ENCODE measurements at places on chromosomes 2 and 18.

GRCh38 chr2:43388371-43388770 is 162.0 kb upstream of the ZFP36L2 start:
- DNase-seq = no peak

GRCh38 chr2:43157506-43158246 is 68.7 kb downstream of the ZFP36L2 start:
- no peak for DNase-seq

DNA sequence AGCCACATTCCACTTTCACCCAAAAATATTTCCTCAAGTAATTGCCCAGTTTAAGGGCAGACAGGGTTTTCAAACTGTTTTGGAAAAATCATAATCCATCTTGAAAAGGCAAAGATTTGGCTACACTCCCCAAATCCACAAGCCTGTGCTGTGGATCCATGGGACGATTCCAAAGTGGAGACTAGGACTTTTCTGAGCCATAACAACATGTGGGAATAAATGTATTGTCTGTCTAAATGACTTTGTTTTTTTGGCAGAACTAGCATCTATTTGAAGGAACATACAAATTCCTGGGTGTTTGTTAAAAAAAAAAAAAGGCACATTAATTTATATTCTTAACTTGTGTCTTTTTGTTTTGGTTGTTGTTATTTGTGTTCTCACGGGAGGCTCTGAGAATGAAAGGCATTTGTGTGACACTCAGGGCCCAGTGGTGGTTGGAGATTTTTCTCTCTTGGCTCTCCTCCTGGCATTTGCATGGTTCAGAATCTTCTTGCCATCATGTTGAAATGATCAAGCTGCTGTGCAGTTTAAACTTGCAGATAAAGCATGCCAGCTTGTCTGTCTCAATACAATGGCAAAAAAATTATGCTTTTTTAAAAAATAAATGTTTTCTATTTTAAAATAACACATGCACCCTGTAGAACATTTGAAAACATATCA is 277.4 kb downstream of the EN1 start:
- DNase-seq = no peak

GRCh38 chr2:75559680-75560021 is 1.1 kb downstream of the EVA1A start:
- no peak for DNase-seq

DNA sequence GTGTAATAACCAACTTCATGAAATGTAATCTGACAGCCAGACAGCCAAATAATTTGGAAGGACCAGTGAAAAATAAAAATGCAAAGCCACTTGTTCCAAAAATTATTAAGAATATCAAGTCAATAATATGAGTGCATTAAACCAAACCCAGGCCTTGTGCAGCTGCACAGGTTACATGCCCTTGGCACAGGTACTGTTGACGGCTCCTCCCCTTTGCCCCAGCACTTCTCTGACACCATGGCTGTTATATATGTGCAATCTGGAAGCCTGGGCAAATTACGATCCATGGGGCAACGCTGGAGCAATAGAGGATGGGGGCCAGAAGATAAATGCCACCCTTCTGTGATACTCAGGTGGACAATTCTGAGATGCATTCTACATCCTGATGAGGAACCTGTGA is 68.9 kb downstream of the METTL4 start:
- DNase-seq = no peak

GRCh38 chr2:43939695-43940256 is 56.0 kb downstream of the LRPPRC start:
- DNase-seq = no peak

DNA sequence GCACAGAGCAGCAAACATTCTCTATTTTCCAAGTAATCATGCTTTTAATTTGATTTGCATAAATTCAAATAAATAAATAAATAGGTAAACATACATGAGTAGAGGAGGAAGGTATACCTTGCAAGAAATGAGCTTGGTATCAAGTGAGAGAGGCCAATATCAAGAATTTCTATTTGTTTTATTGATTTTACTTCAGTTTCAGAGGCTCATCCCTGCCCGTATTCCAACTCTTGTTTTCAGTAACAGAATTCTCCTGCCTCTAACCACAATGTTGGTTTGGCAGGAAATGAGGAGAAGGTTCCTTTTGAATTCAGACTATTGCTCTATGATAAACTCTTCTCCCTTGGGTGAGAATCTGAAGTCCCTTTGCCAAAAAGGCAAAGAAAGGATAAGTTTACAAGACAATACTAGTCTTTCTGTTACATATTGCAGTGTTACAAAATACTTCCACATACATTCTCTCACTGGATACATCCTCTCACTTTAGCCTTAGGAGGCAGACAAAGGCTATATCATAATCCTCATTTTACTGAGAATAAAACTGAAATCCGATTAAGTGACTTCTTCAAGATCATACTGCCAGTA is 68.3 kb upstream of the ZNF397 start:
- DNase-seq = no peak

DNA sequence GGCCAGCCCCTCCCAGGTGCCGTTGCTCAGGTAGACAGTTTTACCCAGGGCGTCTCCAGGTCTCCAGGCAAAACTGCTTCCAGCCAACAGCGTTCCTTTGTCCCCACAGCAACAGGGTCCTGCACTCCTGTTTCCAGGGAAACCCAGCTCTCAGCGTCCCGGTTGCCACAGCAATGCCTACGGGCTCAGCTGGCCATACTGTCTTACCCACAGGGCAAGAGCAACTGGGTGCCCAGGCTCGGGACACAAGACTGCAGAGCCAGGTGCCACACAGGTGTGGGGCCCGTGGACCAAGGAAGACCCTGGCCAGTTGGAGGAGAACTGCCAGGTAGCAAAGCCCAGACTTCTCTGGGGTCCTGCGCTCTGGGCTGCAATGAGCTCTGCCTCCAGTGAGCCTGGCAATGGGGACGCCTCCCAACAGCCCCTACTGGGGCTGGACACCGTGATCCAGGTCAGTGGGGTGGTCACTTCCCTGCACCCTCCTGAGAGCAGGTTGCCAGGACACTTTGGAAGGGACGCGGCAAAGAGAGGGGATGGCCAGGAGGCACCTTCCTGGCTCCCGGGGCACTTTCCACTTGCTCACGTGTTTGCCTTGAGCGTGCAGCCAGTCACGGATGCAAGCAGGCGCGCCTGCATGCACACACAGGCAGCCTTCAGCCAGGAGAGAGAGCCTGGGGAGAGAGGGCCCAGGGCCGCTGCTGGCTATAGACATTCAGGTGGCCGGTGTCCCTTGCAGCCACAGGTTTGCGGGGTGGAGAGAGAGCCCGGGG is at the start of gene CROCC2:
CROCC2 (plus strand) TSS at position 196 of the 770 bp plus-strand sequence; CDS start at position 374, 178 bp downstream.
- no peak for DNase-seq

DNA sequence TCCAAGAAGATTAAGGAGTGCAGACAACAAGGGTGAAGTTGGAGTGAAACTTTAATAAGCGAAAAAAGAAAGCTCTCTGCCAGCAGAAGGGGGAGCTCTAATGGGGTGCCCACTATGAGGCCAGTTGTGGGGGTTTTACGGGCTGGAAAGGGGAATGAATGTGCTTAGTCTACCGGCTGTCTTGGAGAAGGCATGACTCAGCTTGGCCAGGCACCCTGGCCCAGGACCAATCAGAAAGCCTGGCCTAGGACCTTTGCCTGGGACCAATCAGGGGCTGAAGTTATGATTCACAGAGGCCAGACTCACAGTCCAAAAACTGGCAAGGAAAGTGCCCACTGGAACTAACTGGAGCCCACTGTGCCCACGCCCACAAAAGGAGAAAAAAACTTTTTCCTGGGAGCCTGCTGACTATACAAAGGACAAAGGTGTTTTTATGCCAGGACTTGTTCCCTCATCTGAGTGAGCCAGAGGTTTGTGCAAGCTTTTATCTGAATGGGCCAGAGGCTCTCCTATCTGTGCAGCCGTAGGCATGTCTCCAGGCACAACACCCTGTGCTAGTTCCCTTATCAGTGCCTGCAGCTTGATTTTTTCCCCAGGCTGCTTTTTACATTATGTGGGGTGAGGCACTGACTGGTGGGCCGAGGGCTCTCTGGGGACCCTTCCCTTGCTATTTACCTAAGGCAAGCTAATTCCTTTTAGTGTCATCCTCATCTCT is 18.6 kb downstream of the CMPK2 start:
- DNase-seq = no peak

DNA sequence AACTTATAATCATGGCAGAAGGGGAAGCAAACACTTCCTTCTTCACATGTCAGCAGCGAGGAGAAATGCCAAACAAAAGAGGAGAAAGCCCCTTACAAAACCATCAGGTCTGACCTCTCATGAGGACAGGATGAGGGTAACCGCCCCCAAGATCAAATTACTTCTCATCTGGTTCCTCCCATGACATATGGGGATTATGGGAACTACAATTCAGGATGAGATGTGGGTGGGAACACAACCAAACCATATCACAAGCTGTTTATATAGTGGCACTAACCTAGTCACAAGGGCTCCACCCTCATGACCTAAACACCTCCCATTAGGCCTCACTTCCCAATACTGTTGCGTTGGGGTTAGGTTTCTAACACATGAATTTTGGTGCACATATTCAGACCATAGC is 110.0 kb downstream of the OSBPL6 start:
- no peak for DNase-seq

DNA sequence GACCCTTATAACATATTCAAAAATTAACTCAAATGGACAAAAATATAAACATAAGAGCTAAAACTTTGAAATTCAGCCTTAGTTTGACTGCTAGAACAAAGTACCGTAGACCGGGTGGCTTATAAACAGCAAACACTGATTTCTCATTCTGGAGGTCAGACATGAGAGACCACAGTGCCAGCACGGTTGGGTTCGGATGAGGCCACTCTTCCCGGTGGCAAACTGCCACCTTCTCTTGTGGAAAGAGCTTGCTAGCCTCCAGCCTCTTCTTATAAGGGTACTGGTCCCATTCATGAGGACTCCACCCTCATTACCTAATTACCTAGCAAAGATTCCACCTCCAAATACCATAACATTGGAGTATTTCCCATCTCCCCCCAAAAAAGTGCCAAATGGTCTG is 91.3 kb downstream of the FAM210A start:
- peak; percentile 62 for DNase-seq

- peak; percentile 49 for DNase-seq
Measured at GRCh38 chr2:29010946-29011345, 29.8 kb downstream of the TOGARAM2 start.

- DNase-seq = no peak
Measured at GRCh38 chr18:75204269-75204731, 4.6 kb downstream of the PTGR3 start.

GRCh38 chr2:236171680-236172254 is 3.6 kb upstream of the GBX2 start:
- no peak for DNase-seq

DNA sequence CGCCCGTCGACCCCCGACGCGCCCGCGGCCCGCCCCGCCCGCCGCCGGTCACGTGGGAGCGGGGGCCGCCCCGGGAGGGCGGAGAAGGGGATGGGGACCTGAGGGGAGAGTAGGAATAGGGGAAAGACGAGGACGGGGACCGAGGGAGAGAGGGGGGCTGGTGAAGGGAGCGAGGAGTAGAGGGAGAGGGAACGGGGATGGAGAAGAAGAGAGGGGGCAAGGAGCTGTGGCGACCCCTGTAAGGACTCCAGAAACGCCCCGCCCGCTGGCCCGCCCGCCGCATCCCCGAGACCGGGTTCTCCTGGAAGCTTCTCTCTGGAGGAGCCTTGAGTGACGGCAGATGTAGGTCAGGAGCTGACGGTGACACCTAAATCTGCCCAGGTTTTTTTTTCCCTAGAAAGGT is 615 bp downstream of the ADNP2 start:
- DNase-seq = peak; percentile 33

DNA sequence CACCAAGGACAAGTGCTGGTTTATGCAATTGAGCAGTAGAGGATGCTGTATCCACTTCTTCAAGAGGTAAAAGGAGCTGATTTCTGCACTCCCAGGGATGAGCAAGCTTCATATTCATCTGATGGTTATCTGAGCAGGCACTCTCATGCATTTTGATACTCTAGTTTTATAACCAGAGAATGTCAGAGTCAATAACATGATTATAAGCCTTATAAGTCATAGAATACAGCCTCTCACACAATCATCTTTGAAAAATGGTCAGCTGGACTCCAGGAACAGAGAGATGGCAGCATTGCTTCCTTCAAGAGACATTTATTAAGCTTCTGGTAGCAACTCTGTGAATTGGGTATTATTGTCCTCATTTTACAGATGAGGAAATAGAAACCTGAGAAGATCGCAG is 167.1 kb downstream of the SLC8A1 start:
- DNase-seq = no peak

DNA sequence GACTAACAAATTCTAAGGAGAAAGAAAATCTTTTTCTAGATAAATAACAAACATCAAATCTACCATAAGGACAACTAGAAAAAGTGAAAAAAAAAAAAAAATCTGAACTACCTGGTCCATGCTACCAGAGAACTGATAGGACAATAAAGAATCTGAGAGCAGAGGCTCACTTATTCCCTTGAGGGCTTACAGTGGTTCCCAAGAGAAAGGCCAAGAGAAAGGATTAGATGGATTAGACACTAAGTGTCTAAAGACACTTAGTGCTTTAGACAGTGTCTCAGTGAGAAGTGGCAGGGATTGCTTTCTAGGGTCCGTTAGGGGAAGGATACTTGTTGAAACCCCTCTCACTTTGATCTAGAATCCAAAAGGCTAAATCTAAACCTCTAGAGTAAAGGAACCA is 78.2 kb downstream of the COA5 start:
- DNase-seq = no peak

- no peak for DNase-seq
Measured at GRCh38 chr2:28593160-28593755, 97.4 kb downstream of the PLB1 start.

DNA sequence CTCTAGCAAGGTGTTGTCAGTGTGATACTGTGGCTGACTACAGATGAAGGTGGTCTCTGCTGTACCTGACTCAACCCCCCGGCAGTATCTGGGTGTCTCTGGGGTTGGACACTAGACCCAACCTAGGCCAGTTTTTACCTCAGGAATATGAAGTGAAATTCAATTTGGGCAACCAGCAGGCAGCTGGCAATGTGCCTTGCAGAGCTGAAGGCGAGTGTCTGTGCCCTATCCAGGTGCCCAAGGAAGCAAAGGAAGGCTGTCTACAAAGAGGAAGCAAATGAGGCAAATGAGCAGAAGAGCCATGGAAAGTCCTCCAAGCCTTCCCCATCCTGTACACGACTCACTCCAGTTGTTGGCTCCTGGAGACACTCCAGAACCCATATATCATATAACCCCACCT is 264.6 kb upstream of the AGAP1 start:
- no peak for DNase-seq
